ENCODE measurements at places on chromosomes 1 and 21.
A peak's percentile ranks its signal among the peaks of the same experiment; 100 is the strongest.

GRCh38 chr1:40802078-40802741 is 18.6 kb downstream of the KCNQ4 start:
- DNase-seq, result peak; percentile 97

GRCh38 chr1:183185941-183186490 is at the start of gene LAMC2:
LAMC2 (plus strand) TSS chr1:183186264; CDS start chr1:183186353, 89 bp downstream.
- no peak for DNase-seq

GRCh38 chr1:39898648-39899603 is 2.8 kb downstream of the MYCL start:
- peak; percentile 82 for DNase-seq

DNA sequence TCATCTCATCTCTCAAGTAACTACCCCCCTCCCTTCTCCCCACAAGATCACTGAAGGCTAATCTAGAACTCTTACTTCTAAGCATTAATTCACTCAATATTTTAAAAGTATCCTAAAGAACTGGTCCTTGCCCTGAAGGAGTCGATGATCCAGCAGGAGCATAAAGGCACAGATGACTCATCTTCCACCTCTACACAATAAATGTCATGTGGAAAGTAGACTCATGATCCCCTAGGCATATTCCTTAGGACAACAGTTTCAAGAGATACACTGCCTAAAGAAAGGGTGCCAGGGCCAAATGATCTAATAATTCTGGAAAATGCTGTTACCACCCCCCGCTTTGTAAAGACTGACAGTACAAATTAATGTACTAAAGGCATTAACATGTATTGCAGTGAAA is 85.8 kb upstream of the DIRAS3 start:
- no peak for DNase-seq

DNA sequence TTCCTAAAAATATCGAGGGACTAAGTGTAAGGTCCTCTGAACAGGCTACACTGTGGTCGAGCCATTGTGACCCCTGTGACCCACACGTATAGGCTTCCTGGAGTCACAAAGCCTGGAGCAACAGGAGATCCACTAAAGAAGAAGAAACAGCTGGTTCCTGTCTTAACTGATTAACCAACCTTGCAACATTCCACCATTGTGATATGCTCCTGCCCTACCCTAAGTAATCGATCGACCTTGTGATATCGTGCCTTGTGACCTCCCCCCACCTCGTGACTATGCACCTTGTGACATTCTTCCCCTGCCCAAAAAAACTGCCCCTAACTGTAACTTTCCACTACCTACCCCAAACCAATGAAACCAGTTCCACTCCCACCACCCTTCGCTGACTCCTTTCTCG is 304.6 kb upstream of the FAM78B start:
- no peak for DNase-seq

DNA sequence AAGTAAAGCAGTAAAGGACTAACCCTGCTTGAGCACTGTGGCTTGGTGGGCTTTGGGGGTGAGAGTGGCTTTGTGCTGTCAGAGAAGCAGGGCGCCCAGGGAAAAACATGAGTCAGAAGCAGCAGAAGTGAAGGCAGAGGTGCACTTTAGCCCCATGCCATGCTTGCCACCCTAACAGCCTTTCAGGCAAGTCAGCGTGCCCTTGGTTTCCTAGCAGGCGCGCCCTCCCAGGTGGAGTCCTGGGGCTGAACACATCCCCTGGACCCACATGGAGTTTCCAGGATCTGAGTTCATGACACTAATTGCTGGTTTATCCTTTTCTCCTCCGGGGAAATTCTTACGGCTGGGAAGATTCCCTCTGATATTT is 106.6 kb downstream of the TLR5 start:
- DNase-seq, result no peak

DNA sequence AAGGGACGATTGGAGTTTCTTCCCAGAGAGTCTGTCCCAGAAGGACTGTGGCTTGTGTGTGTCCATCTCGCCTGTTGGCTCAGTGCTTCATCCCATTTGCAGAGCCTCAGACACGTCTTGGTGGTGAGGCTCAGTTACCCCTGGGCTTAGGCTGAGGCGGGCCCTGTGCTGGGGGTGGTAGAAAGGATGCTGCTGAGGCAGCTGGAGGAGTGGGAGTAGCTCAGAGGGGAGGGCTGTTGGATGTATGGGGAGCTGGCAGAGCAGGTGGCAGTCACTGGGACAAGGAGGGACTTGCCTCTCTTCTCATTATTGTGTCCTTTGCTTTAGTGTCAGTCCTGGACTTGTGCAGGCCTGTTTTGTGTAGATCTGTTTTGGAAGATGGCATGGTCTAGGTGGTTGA is 7.3 kb upstream of the MIIP start:
- DNase-seq, result no peak

- no peak for DNase-seq
Measured at GRCh38 chr1:19893687-19894086, 11.5 kb downstream of the OTUD3 start.

DNA sequence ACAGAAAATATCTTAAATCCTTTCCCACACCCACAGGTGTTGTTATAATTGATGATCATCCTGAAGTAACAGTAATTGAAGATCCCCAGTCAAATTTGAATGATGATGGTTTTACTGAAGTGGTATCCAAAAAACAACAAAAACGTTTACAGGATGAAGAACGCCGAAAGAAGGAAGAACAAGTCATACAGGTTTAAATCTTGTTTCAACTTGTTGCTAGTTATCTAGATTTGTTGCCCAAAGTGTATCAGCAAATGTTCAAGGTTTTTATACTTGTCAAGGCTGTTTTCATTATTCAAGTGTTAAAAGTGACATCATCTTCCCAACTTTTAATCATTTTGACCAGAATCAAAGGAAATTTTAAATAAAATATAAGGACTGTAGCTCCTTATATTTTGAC is 64.7 kb downstream of the PRRC2C start:
- no peak for DNase-seq

DNA sequence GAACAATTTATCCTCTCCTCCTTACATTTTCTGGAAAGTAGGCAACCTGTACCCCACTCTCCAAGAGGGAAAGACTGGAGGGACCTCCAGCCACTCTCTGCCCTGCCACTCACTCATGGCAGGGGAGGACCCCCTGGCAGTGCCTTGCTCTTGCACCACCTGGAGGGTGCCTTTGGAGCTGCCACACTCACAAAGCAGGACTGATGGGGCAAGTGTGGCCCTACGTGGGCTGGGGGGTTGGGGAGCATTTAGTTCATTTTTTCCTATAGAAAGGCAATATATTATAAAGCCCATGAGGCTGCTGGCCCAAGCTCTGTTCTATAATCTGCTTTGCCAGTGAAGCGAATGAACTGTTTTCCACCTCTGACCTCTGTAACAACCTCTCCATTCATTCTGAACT is 50.3 kb downstream of the GPR161 start:
- no peak for DNase-seq

- DNase-seq, result no peak
Measured at GRCh38 chr21:32410916-32411315, 1.6 kb upstream of the EVA1C start.

GRCh38 chr1:16716691-16717335 is 23.5 kb upstream of the RNU1-4 start:
- DNase-seq, result no peak

DNA sequence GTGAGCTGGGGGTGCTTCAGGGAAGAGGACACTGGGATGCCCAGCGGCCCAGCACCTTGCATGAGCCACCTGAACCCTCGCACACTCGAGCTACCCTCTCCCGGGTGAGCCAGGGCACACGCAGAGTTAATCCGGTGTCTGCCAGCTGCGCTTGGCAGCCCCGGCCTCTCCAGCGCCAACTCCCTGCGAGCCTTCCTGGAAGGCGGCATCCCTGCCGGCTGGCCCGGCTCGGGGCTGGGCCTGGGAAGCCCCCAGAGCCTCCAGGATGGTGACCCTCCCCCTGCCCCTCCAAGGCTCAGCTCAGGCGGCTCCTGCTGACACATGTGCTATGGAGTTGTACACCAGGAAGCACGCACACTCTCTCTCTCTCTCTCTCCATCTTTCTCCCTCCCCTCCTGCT is 48.7 kb downstream of the RAP1GAP start:
- no peak for DNase-seq

DNA sequence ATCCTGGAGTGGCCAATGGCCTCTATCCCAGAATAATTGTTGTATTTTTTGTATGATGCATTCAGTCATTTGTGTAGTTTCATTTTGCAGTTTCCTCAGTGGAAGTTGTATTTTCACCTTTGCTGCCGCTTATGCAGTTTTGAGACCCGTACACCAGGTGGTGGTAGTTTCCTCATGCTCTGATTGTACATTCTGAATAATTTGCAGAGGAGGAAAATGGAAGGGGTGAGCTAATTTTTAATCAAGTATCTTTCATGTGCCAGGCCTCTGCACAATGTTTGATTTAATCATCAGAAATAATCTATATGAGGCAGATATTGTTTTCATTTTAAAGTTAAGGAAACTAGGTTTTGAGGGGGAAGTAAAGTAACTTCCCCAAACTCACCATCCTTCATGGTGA is 29.5 kb downstream of the HLX start:
- peak; percentile 35 for DNase-seq

- DNase-seq, result no peak
Measured at GRCh38 chr1:154443274-154444013, 38.3 kb downstream of the IL6R start.

DNA sequence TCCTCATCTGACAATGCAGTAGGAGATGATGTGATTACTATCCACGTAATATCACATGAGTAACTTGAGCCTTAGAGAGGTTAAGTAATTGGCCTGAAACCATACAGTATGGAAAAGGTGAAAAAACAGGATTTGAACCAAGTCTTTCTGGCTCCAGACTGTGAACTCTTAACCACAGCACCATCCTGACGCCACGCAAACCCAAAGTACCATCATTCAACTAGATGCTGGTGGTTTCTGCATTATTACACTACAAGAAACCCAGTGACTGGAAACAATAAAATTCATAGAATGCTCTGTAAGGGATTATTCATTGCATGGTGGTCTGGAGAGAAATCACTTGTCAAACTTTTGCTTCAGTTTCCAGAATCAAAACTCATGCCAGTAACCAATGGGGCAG is 90.7 kb downstream of the MAB21L3 start:
- DNase-seq, result no peak

Measured in AG08396 (cell line).